ENCODE measurements at places on chromosomes 1 and 21.

DNA sequence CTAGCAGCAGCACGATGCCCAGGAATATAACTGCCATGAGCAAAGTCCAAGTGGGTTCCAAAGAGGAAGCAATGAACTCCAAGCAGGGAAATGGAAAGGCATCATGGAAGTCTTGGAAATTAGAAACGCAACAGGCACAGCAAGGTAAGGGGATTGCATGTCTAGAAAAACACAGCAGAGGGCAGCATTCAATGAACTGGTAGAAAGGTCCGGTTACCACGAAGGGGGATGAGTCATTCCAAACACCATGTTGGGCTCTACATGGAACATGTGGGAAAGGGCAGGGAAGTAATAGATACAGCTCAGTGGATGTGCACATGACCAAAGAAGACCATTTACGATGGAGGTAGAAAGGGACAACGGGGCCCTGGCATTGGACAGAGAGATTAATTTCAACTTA, 36.4 kb downstream of the RXRG start:
- DNase-seq: peak; percentile 48

DNA sequence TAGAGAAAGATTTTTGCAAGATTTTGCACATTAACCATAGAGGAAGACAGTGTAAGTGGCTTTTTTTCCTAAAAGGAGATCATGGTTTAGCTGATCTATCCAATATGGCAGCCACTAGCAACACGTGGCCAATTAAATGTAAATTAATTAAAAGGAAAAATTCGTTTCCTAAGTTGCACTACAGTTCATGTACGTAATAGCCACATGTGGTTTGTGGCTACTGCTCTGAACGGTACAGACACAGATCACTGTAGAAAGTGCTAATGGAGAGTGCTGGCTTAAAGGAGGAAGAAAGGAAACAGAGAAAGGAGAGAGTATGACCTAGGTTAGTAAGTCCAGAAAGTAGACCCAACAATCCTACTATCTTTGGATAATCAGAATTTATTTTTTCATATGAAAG, 170.8 kb downstream of the SIPA1L2 start:
- no peak for DNase-seq

DNA sequence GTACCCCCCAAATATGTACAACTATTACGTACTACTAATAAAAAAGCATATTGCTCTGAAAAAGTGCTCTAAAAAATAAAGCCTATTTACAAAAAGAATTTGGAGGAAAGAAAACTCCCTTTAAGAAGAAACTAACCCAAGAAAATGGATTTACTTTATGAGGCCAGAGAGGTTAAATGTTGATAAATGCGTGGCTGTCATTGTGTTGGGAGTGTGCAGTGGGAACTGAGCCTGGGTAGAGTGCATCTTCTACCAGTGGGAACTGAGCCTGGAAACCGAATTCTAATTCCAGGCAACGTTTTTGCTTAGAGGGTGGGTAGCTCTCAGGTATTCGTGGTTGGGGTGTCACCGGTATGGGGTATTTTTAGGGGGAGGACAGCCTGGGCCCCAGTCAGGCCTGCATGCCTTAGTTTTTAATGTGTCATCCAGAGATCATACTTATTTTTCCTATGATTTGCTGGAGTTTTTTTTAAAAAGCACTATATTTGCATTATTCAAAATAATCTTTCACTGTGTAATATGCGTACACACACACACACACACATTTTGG, 24.1 kb upstream of the RNF187 start:
- DNase-seq: no peak

DNA sequence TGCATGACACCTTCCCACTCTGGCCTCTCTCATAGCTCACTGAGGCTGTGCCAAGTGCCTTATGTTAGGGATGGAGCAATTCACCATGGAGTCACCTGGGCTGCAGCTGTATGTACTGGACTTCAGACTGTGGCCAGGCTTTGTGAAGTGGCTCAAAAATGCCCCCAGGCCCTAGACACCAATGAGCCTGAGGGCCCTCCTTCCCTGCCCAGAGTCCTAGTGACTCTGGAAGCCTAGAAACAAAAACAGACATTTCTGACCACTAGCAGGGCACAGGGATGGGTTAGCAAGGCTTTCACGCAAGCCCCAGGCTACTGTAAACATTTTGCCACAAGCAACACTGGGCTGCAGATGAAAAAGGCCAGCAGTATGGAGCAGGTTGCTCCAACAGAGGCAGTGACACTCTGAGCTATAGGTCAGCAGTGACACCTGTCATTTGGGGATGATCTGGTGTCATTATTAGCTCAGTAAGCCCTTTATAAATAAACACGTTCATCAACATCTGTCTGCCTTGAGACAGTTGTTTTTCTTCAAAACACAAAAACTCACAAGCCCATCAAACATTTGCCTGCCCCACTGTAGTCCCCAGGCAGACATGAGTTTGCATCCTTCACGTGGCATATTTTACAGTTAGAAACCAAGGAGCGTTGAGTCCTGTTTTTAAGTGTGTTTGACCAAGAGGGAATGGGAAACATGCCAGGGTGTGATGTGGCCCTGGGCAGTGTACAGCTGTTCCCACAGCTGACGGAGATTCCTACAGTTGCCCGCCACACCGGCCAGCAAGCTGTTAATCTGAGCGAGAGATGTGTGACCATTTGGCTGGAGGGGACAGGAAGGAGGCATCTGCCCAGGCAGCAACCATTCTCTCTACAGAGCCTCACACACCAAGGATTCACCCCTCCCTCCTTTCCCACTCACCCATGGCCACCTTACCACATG, 66.8 kb downstream of the KCNN3 start:
- no peak for DNase-seq

DNA sequence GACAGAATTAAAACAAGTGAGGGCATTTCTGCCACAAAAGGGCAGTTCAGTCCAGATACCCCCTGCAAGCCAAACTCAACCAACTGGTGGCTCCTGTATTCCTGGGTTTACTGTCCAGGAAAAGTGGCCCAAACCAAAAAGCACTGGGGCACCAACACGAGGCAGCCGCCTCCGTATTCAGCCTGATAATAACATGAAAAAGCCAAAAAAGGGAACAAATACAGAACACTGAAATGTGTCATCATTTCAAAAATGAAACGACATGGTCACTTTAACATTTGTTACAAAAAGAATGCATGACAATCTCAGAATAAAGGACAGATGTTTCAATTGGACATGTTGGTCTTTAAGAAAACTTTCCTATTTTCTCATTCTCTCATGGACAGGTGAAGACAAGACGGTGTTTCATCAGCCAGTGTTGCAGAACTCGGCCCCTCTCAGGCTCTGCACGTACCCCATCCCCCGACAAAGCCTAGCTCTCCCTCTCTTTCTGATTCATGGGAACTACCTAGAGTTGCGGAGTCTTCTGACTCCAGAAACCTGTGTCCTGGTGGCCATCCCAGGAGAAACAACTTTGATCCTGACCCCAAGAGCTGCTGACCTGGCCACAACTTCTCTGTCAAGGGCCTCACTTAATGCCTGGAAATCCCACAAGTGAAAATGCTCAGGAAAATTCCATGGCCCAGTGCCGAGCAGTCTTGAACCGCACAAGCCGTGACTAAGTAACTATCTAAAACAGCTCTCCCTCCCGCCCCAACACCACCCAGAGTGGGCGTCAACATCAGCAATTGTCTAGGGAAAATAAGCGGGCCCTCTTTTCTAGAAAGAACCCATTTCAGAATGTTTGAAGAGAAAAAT, 27.1 kb downstream of the ZBTB17 start:
- no peak for DNase-seq

DNA sequence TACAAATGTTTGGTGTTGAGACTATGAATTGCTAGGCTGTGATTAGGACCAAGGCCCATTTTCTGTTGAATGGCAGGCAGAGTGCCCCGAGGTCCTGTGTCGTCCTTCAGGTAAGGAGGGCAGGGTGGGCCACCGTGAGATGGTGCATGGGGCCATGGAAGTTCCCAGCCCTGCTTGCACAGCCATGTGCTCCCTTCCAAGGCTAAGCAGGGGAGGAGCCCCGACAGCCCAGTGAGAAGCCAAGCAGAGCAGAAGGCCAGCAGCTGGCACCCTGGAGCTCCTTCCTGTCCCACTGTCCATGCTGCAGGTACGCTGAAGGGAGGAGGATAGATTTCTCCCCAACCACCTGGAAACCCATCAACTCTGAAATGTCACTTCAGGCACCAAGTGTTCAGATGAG, 8.2 kb upstream of the NUAK2 start:
- DNase-seq: no peak

- no peak for DNase-seq
Measured at GRCh38 chr1:48882020-48882419, 105.3 kb upstream of the BEND5 start.

Measured in HT-29 (cell line).